ENCODE measurements at places on chromosomes 5 and 9.

- DNase-seq: no peak
Observed at GRCh38 chr9:4548811-4549725, 58.8 kb downstream of the SLC1A1 start.

GRCh38 chr9:127053057-127053821 is 69.2 kb downstream of the ANGPTL2 start:
- no peak for DNase-seq

- DNase-seq: no peak
Observed at GRCh38 chr9:112629671-112630485, 88.0 kb downstream of the INIP start.

GRCh38 chr5:116378007-116378776 is 196.4 kb downstream of the SEMA6A start:
- no peak for DNase-seq

- no peak for DNase-seq
Observed at GRCh38 chr9:120609636-120610035, 29.7 kb upstream of the CDK5RAP2 start.

- DNase-seq: no peak
Observed at GRCh38 chr9:124741149-124741548, 30.0 kb downstream of the NR6A1 start.

GRCh38 chr5:111762895-111763294 is 5.9 kb upstream of the NREP start:
- DNase-seq: no peak

- DNase-seq: no peak
Observed at GRCh38 chr5:132827943-132828673, 2.3 kb downstream of the SHROOM1 start.

- no peak for DNase-seq
Observed at GRCh38 chr5:9604416-9604815, 25.7 kb downstream of the TAS2R1 start.

DNA sequence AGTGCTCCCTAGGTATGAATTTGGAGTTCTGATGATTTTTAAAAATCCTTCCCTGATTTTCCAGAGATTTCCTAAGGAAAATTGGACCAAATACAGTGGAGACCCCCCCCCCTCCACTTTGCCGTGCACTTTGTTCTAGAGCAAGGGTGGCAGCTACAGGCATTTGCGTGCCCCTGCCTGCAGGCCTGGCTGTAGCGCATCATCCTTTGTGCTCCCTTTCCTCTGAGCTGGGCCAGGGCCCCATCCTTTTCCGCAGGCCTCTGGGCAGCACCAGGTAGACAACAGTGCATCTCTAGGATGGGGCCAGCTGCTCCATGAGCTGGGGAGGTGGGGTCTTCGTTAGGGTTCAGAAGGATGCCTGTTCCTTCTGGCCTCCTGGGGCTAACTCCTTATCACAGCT is 39.6 kb downstream of the TRIO start:
- DNase-seq: no peak

GRCh38 chr9:108377382-108377781 is 478.4 kb downstream of the ACTL7B start:
- no peak for DNase-seq

GRCh38 chr5:35857606-35858205 is 1.0 kb downstream of the IL7R start:
- DNase-seq: no peak

DNA sequence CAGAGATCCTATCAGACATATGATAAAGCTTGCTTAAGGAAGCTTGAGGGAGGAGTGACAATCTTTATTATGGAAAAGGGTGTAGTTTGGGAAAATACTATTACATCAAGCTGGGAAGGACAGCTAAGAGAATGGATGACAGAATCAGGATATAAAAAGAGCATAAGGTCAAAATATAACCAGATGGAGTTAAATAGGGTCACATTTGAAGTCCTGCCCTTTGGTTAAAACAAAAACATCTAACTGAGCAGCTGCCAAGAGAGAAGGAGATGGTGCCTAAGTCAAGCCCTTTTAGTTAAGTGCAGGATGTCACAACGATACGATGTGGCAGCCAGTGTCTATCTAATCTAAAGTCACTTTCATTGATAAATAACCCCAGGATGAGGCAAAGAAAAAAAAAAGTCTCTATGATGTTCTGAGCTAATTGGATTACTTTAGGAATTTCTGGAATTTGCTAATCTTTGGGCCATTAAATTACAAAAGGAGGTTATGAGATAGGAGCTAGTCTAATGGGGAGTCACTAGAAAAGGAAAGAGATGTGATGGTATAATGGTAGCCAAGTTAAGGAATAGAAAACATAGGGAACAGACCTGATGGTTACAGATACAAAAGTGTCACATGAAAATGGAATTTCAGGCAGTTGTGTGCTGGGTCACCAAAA is 365.2 kb downstream of the PDE4D start:
- DNase-seq: no peak

DNA sequence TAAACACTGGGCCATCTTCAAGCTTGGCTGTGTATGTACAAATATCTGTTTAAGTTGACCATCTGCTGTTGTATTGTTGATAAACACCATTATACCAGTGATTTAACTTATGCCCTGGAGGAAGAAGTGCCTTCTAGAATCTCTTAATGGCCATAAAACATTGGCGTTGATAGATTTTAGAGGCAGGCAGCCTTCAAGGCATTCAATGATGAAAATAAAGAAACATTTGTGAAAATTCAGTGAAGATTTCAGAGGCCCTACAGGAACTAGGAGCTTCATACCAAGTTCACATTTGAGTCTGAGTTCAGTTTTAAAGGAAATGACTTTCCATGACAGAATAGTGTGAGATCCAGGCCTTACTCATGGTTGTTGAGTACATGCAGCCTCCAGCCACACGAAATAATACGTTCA is 52.2 kb downstream of the MAP1B start:
- DNase-seq: no peak

- DNase-seq: no peak
Observed at GRCh38 chr5:78506261-78507024, 142.1 kb downstream of the LHFPL2 start.

DNA sequence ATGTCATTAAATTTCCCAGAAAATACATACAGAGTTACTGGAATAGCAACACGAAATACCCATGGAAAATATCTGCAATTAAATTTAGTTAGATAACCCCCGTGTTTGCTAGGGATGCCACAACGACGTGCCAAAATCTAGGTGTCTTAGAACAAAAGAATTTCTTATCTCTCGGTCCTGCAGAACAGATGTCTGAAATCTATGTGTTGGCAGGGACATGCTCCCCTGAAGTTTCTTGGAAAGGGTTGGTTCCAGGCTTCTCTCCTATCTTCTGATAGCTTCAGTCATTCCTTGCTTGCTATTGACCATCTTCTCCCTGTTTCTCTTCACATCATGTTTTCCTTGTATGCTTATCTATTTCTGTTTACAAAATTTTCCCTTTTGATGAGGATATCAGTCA is 1067.0 kb downstream of the CDH18 start:
- no peak for DNase-seq

DNA sequence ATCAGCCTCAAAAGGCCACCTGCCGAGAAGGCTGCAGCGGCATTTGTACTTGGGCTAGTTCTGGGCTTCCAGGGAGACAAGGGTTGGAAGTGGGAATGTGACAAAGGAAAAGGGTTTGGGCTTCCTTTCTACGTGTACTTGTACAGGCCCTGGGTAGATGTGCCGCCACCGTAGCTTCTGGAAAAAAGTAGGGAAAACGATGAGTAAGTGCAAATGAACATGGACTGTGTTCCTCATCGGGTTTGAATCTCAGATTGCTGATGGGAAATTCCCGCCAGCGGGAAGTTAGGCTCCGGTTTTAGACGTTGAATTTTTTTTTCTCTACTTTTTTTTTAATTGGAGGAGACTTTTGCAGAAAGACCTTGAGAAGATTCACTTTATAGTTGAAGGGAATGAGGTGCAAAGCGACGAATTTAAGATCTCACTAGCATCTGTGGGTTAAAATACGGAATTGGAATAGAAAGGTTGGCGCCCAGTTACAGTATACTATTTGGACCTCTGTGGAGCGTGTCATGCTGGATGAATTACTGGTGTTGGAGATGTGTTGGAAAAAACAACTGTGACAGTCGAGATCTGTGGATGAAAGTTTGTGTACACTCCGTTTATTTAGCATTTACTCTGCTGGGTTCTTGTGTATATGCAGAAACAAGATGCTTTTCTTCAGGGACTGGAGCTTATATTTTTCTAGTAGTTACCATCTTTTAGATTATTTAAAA is 1.2 kb downstream of the G3BP1 start:
- DNase-seq: no peak

- no peak for DNase-seq
Observed at GRCh38 chr9:73845539-73845938, 651.6 kb upstream of the RORB start.

DNA sequence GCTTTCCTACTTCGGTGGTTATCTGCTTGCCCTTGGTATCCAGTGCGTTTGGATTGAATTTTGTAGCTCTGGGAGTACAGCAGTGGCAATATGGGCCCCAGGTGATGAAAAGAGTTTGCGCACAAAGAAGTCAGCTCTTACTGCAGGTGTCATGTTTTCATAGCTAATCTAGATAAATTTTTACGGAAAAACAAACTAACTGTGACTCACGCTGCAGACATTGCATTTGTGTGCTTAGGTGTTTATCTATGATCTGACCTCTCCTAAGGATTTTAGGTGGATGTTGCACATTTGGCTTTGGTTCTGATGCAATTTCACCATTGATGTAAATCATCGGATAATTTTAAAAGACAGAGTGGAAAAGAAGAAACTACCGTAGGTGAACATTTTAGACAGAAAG is 92.1 kb downstream of the VCAN start:
- DNase-seq: no peak

- no peak for DNase-seq
Observed at GRCh38 chr9:4108754-4109465, 191.0 kb downstream of the GLIS3 start.

GRCh38 chr5:153895266-153895665 is 143.4 kb downstream of the FAM114A2 start:
- no peak for DNase-seq

GRCh38 chr9:89137542-89138462 is 40.8 kb downstream of the SHC3 start:
- DNase-seq: no peak

- DNase-seq: no peak
Observed at GRCh38 chr5:17694914-17695313, 60.7 kb downstream of the TAF11L14 start.

GRCh38 chr5:66066826-66067225 is 77.3 kb upstream of the SREK1 start:
- DNase-seq: no peak

DNA sequence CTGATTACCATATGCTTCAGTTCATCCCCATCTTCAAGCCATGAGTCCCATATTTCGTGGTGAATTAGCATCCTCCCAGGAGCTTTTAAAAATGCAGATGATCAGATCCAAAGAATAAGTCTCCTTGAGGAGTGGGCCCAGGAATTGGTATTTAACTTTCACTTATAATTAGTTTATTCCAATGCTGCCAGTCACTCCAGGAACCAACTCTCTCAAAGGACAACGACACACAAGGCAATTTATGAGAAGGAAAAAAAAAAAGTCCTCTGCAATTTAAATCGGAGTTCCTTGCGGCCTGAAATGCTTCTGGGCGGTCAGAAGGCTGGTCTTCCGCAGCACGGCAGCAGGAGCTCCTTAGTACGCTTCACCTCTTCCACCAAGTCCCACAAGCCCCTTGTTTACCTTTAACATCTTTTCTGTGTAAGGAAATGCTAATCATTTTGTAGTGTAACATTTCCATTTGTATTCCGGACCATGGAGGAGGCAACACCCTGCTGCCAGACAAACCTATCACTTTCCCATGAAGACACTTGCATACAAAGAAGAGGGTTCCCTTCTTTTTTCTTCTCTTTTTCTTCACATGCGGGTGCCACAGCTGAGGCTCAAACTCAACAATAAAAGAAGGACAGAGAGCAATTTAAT is 16.3 kb upstream of the KCNV2 start:
- DNase-seq: no peak

DNA sequence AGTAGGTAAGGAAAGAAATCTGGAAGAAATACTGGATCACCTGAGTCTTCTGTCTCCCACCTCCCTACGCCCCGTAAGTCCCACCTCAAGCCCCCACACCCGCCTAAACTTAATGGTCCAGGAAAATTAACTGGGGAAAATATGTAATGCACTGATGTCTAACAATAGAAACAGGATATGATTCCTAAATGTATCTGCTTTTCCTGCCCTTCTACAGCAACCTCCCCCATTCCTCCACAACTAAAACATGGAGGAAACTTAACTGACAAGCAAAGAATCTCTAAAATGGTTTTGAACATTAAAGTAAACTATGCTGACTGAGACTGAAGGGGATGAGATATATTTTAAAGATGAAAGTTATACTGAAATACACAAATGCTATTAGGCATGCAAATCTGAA is 10.4 kb downstream of the RFX3 start:
- no peak for DNase-seq

DNA sequence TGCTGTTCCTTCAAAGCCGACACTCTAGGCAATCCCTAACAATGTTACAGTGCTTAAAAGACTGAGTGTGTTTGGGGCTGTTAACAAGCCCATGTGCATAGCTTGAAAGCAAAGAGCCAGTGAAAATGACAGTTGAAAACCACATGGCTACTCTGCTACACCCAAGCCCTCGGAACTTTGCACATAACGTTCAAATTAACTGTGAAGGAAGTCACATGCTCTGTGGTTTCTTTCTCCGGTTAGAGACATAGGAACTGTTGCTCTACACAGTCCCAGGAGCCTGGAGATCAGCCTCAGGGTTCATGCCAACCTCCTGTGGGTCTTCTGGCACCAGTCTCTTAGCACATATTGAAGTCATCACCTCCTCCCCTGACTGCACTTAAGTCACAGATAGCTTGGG is 51.1 kb downstream of the C9orf152 start:
- no peak for DNase-seq

DNA sequence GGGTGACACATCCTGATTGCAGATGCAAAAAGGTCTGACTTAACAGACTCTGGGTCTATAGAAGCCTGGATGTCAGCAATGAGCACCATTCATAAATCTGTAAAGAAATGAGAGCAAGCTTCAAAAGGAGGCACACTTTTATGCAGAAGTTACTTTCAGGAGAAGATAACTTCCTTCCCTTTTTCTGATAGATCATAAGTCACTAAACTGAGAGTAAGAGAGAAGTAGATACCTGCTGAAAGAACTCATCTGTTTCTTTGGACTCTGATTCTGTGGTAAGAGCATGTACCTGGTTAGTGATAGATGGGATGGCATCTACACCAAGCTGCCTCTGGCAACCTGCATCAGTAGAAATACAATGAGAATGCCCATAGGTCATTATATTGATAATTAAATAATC is 525.6 kb downstream of the CETN3 start:
- DNase-seq: no peak

DNA sequence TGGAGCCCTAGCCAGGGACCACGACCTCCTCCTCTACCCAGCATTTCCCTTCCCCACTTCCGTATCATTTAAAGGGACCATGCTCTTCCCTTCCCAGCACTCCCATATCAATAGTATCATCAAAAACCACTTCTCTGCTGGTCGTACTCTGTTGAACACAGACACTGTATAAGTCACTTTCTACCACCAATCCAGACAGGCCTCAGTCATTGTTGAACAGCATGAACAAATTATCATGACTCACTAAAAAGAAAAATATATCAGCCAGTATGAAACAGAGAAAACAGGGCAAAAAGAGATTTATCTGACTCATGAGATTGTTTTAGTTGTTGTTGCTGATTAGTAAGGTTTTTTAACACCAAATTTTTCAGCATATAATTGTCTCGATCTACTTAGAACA is 89.8 kb downstream of the CDKN2A start:
- DNase-seq: no peak

GRCh38 chr5:67870662-67871061 is 344.9 kb upstream of the PIK3R1 start:
- no peak for DNase-seq

Data from Panc1 (cell line).